ENCODE measurements at places on chromosomes 1 and 21.

GRCh38 chr1:155324717-155325602 is 4.3 kb downstream of the RUSC1 start:
- no peak for DNase-seq

- DNase-seq: no peak
These were observed 77.8 kb downstream of the C4BPA start for GRCh38 chr1:207181847-207182246.

- peak; percentile 42 for DNase-seq
These were observed 28.5 kb downstream of the WNT4 start for GRCh38 chr1:22114083-22115012.

DNA sequence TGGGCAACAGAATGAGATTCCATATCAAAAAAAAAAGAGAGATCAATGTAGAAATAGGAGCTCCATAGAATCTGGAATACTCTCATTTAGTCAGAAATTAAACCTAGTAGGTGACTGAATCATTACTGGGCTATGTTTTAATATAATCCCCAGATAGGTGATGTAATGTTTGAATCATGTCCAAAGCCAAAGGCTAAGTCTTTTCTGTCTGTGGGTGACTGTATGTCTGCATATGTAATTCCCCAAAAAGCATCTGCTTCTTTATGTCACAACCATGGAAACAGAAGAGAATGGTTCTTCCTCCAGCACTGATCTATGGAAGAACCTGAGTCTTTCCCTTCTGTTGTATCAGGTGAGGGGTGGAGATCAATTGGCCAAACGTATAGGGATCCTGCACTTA is 5.8 kb downstream of the LAMC2 start:
- peak; percentile 80 for DNase-seq

GRCh38 chr1:109426281-109427170 is at the start of gene PSMA5:
PSMA5 (minus strand) TSS chr1:109426448; CDS start chr1:109426330, 118 bp downstream.
- DNase-seq: peak; percentile 97

DNA sequence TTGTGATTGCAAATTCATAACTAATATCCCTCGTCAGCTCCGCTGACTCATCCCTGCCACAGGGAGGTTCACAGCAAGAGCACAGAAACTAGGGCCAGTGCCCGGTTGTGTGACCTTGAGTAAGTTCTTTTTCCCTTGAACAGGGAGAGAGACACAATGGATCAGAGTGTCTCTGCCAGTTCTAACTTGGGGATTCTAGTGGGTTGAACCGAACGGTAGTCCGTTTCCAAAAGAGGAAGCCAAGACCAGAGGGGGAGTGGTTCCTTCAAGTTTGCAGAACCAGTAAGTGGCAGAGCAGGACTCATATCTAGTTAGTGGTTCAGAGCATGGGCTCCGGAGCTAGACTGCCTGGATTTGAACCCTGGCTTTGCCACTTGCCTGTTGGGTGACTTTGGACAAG is 4.9 kb upstream of the SHISA4 start:
- no peak for DNase-seq

GRCh38 chr1:234743791-234744611 is 134.0 kb upstream of the IRF2BP2 start:
- DNase-seq: peak; percentile 75

- DNase-seq: no peak
These were observed 2.7 kb downstream of the IFFO2 start for GRCh38 chr1:18953731-18954231.

DNA sequence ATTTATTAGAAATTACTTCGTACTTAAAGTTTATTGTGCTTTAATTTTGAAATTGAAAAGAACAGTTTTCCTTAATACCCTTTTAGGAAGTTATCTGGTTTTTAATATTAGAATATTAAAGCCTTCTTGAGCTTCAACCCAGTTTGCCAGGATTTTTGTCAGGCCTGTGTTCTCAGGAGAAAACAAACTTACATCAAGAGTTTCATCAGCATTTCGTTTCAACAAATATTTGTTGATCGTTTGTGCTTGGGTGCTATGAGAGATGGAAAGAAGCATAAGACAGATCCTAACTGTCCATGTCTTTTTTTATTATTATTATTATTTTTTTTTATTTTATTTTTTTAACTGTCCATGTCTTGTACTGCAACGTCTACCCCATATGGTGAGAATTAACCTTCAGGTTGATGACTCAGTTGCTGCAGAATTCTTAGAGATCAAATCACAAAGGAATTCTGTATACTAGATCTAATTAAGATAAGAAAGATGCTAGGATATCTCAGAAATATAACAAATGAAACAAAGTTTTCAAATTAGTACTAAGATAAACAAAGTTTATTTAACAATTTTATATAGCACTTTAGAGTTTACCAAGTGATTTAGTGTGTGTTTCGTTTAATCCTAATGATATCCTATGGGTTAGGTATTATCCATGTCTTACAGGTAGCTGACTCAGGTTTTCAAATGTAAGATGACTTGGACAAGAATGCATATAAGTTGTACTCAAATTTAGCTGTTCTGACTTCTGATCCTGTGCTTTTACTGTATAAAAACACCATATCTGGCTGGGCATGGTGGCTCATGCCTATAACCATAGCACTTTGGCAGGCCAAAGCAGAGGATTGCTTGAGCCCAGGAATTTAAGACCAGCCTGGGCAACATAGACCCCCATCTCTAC is 14.3 kb downstream of the FBXO28 start:
- DNase-seq: no peak

DNA sequence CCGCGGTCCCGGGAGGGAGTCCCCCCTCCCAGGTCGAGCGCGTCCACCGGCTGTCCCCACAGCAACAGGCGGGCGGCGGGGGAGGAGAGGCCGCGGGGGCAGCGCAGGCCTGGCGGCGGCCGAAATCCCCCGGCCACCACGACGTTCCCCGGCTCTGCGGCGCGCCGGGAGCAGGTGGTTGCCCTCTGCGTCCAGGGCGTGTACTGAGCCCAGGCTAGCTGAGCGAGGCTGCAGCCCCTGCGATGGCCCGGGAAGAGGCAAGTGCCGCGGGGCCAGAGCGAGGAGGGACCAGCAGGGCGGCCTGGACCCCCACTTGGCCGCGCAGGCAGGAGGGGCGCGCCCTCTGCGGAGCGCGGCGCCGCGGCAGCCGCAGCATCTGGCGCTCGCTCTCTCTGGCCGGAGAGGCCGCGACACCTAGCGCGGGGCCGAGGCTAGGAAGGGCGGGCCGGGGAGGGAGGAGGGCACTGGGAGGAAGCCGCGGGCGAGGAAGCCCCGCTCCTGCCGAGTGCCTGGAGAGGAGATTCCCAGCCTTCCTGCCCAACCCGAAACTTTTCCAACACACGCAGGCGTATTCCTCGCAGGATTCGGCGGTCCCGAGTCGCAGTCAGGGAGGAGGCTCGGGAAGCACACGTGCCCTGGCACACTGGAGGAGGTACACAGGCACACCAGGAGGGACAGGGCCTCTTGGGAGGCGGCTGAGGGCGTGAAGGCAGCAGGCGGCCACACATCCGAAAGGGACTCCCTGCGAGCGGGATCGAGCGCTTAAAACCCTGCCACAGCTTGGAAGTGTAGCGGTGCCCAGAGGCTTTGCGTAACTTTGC is 4.9 kb upstream of the PROX1 start:
- DNase-seq: peak; percentile 71

GRCh38 chr1:14148526-14148925 is 448.5 kb downstream of the PRDM2 start:
- DNase-seq: no peak

- no peak for DNase-seq
These were observed 20.1 kb downstream of the PLCH2 start for GRCh38 chr1:2496087-2496622.

GRCh38 chr1:160210561-160210960 is 5.4 kb downstream of the PEA15 start:
- no peak for DNase-seq

- DNase-seq: no peak
These were observed 2.8 kb upstream of the ABCG1 start for GRCh38 chr21:42215942-42216725.
